ENCODE measurements at places on chromosomes 11 and 22.

DNA sequence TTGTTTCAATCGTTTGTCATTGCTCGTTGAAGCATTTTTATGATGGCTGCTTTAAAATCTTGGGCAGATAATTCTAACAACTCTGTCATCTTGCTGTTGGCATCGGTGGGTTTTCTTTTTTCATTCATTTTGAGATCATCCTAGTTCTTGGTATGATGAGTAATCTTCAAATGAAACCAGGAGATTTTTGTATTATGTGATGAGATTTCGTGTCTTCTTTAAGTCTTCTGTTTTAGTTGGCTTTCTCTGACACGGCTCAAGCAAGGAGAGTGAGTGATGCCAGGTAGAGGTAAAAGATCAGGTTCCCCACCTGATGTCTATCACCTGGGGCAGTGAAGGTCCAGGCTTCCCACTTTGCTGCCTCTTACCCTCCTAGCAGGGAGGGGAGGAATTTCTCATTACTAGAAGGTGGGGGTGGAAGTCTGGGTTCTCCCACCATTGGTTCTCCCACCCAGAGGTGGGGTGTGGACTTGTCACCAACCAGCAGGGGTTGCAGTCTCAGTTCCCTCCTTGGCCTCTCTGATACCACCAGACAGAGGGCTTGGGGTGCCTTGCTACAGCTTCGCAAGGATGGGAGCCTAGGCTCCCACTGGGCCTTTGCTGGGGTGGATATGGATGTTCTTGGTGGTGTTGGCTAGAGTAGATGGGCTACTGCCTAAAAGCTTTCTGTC, 12.9 kb downstream of the CDC45 start:
- DNase-seq = no peak

DNA sequence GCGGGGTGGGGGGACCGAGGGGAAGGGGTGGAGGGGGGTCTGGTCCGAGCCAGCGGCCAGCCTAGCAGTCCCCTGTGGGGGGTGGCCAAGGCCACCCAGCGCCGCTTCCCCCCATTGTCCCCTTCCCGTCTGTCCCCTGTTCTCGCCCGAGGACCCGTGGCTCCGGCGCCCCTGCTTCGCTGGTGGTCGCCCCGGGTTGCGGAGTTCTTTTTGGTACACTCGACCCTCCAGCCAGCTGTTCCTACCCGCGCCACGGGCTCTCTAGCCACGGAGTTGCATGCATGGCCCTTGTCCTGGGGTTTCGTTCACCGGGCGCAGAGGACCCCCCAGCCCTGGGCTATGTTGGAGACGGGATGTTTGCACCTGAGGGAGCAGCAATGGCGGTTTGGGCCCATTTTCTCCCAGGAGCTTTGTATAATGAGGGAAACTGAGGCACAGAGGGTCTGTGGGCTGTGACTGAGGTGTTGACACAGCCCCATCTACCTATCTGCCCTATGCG, 489 bp downstream of the RNF214 start:
- no peak for DNase-seq

DNA sequence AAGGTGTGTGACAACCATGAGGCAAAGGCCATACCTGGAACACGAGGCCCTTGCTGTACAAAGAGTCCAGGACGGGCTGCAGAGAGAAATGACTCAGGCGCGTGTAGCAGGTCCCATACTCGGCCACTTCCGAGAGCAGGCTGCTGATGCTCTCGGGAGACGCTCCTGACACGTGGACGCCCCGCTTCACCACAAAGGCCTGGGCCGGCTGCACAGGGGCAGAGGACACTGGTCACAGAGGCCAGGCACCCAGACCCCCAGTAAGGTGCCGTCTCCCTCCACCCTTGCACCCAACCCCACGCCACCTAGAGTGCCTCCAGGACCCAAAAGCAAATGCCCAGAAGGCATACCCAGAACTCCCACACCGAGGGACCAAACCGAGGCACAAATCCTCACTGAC, 15.5 kb downstream of the TUBGCP6 start:
- no peak for DNase-seq

DNA sequence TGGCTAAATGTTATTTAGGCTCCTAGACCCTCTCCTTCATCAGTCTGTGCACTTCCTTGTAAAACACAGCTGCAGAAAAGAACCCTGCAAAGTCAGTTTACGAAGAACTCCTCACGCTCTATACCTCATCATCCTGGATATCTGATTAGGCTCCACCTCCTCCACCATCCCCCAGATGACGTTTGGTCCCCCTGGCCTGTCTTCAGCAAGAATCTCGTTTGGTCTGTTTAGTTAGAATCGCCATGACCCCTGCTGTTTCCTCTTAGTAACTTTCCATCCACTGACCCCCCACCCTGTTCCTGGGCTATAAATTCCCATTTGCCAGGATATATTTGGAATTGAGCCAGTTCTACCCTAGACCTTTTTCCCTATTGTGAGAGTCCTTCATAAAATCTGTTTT, 214.1 kb downstream of the OPCML start:
- DNase-seq = no peak

- DNase-seq = no peak
Measured at GRCh38 chr11:101363706-101364275, 220.0 kb downstream of the TRPC6 start.

- no peak for DNase-seq
Measured at GRCh38 chr11:65744026-65744698, 23.6 kb upstream of the RNASEH2C start.

DNA sequence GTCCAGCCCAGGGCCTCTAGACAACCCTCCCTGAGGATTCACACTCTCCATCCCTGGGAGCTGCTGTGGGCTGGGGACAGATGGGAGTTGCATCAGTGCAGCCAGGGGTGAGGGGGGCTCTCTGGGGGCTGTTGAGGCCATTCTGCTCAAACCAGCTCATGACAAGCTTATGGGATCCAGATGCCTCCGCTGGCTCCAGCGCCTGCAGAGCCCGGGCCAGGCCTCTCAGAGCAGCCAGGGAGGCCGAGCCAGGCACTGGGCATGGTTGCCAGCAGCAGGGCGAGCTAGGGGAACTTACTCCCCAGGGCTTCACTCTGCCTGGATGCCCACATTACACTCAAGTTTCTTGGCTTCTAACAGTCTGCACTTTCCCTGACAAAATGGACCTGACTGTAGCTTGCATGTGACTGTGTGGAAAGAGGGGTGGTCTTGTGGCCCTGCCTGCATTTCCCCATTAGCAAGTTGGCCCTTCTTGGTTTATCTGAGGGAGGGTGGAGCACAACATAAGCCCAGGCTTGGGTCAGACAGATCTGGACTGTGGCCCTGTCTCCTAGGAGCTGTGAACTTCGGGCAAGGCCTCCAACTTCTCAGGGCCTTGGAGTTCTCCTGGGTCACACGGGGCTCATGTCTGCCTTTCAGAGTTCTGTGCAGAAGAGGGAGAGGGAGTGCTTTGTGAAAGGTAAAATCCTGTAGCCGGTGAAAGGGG, 34.5 kb upstream of the CYB5R3 start:
- DNase-seq = no peak

GRCh38 chr11:15468466-15468865, 353.7 kb downstream of the INSC start:
- no peak for DNase-seq
